Stimulated activated CD4-positive, alpha-beta T cell treated with anti-CD3 and anti-CD28 coated beads, Interleukin-15, amount 100 ng/mL, for 1 hour (primary cell): ENCODE measurements at places on chromosomes 16 and 17.

GRCh38 chr17:82108038-82108437 lies 10.0 kb upstream of the FASN start:
- no peak for DNase-seq

DNA sequence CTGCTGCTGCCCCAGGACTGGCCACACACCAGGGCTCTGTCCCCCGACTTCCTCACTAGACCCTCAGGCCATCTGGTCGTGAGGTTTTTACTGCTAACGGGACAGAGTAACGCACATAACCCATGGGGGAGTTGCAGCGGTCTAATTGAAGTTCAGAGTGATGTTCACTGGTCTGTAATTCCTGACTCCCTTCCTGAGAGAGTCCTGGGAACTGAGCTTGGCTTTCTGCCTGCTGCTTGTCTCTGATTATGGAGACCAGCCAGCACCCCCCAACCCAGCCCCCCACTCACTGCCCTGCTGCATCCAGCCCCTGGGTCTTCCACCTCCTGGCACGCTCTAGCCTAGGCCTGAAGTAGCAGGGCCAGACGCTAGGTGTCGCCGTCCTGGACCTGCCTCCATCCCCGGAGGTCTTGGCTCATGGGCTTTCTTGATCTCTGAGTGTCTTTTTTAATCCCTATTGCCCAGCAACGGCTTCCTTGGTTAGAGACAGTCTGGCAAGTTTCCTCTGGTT lies 192.9 kb downstream of the CCDC182 start:
- DNase-seq = no peak

- no peak for DNase-seq
Observed at GRCh38 chr17:79937391-79938335, 98.0 kb downstream of the TBC1D16 start.

GRCh38 chr16:85447693-85448313 lies 165.3 kb upstream of the GSE1 start:
- DNase-seq = no peak

- DNase-seq = no peak
Observed at GRCh38 chr17:27539152-27539551, 82.9 kb downstream of the KSR1 start.

DNA sequence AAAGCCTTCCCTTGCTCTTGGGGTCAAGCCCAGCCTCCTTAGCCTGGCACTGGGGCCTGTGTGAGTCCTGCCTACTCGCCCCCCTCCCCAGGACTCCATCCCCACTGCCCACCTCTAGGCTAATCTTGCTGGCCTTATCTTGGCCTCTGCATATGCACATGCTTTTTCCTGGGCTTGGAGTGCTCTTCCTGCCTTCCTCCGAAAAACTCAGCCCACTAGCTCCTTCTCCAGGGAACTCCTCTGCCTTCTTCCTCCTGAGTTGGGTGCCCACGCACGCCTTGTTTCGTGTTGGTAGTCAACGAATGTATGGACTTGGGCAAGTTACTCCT lies 16.5 kb downstream of the TBX2 start:
- no peak for DNase-seq

GRCh38 chr17:17672453-17673368 lies 8.5 kb upstream of the RAI1 start:
- DNase-seq = no peak

- DNase-seq = no peak
Observed at GRCh38 chr17:82838386-82839063, 1.3 kb downstream of the ZNF750 start.

DNA sequence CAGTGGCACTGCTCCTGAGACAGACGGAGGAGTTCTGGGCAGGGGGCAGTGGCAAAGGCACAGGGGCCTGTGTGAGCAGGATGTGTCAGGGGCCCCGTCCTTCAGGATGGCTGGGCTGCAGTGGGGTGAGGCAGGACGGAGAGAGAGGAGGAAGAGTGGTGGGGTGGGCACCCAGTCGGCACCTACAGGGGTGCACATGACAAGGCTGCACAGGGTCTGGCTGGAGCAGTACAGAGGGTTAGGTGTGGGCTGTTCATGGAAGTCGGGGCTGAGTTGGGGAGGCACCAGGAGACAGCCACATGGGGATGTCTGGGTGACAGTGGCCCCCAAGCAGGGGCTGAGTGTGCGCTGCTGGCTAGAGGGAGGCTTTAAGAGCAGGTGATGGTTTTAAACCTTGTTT lies 106.0 kb downstream of the RAB11FIP4 start:
- DNase-seq = no peak

- no peak for DNase-seq
Observed at GRCh38 chr17:851924-852323, 69.8 kb downstream of the MRM3 start.

- no peak for DNase-seq
Observed at GRCh38 chr17:80393961-80394360, 21.0 kb upstream of the ENDOV start.

DNA sequence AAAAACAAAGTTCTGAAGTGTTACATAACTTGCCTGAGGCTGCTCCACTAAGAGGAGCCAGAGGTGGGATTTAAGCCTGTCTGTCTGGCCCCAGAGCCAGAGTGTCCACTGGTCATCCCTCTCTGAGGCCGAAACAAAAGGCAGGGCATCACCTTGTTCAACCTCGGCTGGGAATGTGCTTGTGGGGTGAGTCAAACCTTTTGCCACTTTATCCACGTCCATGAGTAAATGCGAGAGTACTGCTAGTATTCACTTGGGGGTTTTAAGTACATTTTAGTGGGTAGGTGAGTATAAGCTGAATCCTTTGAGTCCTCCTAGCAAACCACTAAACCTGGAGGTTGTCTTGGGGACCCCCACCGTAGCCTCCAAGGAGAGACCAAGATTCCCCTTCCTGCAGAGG lies 103.5 kb downstream of the STX8 start:
- DNase-seq = no peak
